Activated CD4-positive, alpha-beta memory T cell treated with anti-CD3 and anti-CD28 coated beads, Interleukin-2, amount 10 ng/mL, durations not matched to agents 7 days and 5 days (primary cell): ENCODE measurements at places on chromosomes 1 and 21. TPM values are rescaled to one million over a fixed set of nuclear protein-coding genes. Genes with fewer than 3 reads are reported as not detected.

- no peak for DNase-seq
- peaks cover 34% of the 10 kb centered on the region for H3K4me1 ChIP-seq
- peaks cover under 1% of the 10 kb centered on the region for H3K36me3 ChIP-seq
- no peaks in the 10 kb centered on the region for H3K27me3 ChIP-seq
- H3K27ac ChIP-seq = no peak overlapping the region
These were observed 486.3 kb downstream of the TTLL7 start for GRCh38 chr1:83512373-83513193.

Gene ATP1A4
- total RNA-seq = not detected

GRCh38 chr1:221334062-221334461 is 407.8 kb downstream of the DUSP10 start:
- no peak overlapping the region for H3K27ac ChIP-seq
- no peak for DNase-seq
- H3K4me3 ChIP-seq = no peak overlapping the region
- no peaks in the 10 kb centered on the region for H3K36me3 ChIP-seq
- H3K27me3 ChIP-seq = peaks cover 1% of the 10 kb centered on the region
- no peaks in the 10 kb centered on the region for H3K4me1 ChIP-seq

DNA sequence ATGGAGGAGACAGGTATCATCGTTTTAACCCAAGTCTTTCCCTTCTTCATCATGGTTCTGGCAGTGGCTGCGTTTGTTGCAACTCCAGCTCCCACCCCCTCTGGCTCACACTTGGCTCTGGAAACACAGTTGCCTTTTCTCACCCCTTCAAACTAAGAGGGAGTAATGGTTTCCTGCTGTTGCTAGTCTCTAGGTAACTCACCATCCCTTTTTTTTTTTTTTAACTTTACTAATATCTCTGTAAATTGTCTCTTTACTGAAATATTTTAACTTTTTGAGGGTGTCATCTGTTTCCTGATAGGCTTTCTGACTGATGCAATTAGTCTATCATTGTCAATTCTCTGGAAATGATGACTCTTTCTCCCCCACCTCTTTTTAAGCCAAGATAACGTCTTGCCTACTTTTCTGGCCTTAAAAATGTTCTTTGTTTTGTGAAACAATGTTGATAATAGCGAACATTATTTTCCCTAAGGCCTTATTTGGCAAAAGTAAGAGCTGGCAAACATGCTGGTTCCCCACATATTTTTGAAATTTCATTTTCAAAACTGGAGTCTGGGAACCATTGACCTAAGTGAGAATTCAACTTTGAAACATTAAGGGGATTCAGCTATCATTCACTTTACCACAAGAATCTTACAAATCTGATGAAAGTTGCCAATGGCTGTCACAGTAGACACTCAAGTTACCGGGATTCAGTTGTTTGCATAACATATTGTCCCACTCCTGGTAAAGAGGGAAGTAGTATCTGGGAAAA is 85.3 kb downstream of the LEPR start:
- no peak overlapping the region for H3K4me3 ChIP-seq
- no peak for DNase-seq
- no peaks in the 10 kb centered on the region for H3K27me3 ChIP-seq
- H3K4me1 ChIP-seq = no peaks in the 10 kb centered on the region
- H3K36me3 ChIP-seq = no peaks in the 10 kb centered on the region

DNA sequence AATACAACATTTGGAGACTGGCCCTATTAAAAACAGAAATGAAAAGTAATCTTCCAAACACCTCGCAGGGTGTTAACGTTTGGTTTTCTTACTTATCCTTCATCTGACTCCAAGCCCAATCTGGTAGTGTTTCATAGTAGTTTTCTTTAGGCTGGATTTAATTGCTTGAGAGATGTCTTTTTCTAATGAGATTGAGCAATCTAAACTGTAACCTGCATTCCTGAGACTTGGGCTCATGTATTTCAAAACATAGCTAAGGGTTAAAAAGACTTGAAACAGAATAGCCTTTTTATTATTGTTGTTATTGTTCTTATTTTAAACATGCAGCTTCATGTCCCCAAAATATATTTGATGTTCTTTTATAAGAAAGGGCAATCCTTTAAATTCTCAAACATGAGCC is 278.9 kb downstream of the TGFB2 start:
- H3K4me3 ChIP-seq = no peak overlapping the region
- DNase-seq = no peak
- H3K27me3 ChIP-seq = no peaks in the 10 kb centered on the region
- H3K36me3 ChIP-seq = no peaks in the 10 kb centered on the region
- H3K4me1 ChIP-seq = no peaks in the 10 kb centered on the region
- no peak overlapping the region for H3K27ac ChIP-seq

Gene RBM34
- 102 TPM for total RNA-seq

Gene ECE1
- 85.3 TPM for total RNA-seq

GRCh38 chr1:41432481-41433280 is 51.8 kb downstream of the EDN2 start:
- H3K4me3 ChIP-seq = no peak overlapping the region
- H3K36me3 ChIP-seq = no peaks in the 10 kb centered on the region
- no peak overlapping the region for H3K27ac ChIP-seq
- no peaks in the 10 kb centered on the region for H3K4me1 ChIP-seq

Gene TBX19
- total RNA-seq = 2.4 TPM

GRCh38 chr1:196651637-196652215 is at the start of gene CFH:
TSS of gene CFH (plus strand) at chr1:196652043. CDS start at chr1:196652118, 75 bp downstream.
- H3K4me3 ChIP-seq = peak within 1 kb of the TSS; percentile 71
- H3K36me3 ChIP-seq = no peaks in the 10 kb centered on the region
- DNase-seq = no peak
- peaks cover 35% of the 10 kb centered on the region for H3K4me1 ChIP-seq
- H3K27ac ChIP-seq = peak within 1 kb of the TSS; percentile 76
- peaks cover 4% of the 10 kb centered on the region for H3K27me3 ChIP-seq

Gene GUCA2A
- total RNA-seq = not detected

- H3K4me1 ChIP-seq = no peaks in the 10 kb centered on the region
- no peak overlapping the region for H3K4me3 ChIP-seq
- H3K27ac ChIP-seq = no peak overlapping the region
- H3K27me3 ChIP-seq = no peaks in the 10 kb centered on the region
These were observed 808.7 kb downstream of the NCAM2 start for GRCh38 chr21:21806711-21807597.
